Activated effector memory CD4-positive, alpha-beta T cell treated with anti-CD3 and anti-CD28 coated beads, Interleukin-2, amount 50 U/mL, for 16 hours (primary cell): ENCODE measurements at places on chromosomes 4 and X.

GRCh38 chr4:145927030-145927429 is 11.6 kb downstream of the ZNF827 start:
- DNase-seq, result no peak

GRCh38 chrX:113400193-113400704 is 559.6 kb upstream of the AMOT start:
- no peak for DNase-seq

GRCh38 chrX:54184474-54184873 is 1.4 kb upstream of the FAM120C start:
- DNase-seq, result no peak

- no peak for DNase-seq
Observed at GRCh38 chr4:153067376-153067775, 131.3 kb downstream of the FHDC1 start.
